ENCODE measurements at places on chromosomes 2 and 18.

DNA sequence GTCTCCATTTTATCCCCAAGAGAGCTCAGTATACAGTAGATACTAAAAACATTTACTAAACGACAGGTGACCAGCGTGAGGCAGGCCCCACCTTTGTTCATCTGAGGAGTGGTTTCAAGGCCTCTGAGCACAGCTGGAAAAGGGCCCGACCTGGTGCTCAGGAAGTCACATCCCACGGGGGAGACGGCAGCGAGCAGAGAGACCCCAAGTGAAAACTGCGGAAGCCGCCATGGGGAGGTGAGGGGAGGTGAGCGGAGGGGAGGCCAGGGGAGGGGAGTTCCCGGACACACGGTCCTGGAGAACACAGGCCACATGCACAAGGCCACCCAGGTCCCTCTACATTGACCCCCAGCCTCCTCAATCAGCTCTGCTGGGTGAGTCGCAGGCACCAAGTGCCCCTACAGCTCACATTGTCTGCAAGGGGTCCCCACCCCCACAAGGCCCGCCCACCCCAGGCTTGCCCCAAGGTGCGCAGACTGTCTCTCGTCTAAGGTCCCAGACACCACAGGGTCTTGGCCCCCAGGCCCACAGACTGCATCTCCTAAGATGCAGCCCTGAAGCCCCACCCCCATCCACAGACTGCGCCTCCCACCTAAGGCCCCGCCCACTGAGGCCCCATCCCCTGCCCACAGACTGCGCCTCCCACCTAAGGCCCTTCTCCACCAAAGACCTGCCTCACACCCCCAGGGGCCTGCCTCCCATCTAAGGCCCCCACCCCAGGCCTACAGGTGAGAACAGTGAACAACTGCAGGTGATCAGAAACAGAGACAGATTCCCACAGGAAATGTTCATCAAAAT is 19.1 kb downstream of the PARD6G start:
- DNase-seq = no peak

DNA sequence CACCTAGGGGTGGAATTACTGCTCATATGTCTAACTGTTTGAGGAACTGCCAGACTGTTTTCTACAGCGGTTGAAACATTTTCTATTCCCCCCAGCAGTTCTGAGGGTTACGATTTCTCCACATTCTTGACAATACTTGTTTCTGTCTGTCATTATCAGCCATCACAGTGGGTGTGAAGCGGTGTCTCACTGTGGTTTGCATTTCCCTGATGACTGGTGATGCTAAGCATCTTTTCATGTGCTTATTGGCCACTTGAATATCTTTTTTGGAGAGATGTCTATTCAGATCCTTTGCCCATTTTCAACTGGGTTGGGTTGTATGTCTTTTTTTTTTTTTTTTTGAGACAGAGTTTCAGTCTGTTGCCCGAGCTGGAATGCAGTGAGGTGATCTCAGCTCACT is 63.0 kb downstream of the ADNP2 start:
- no peak for DNase-seq

- no peak for DNase-seq
Measured at GRCh38 chr18:10536280-10536679, 10.5 kb downstream of the NAPG start.

- DNase-seq = no peak
Measured at GRCh38 chr2:47984041-47984440, 77.7 kb upstream of the FBXO11 start.

GRCh38 chr2:206158563-206159345 is 490 bp downstream of the NDUFS1 start:
- no peak for DNase-seq

Data from stimulated activated CD4-positive, alpha-beta T cell treated with anti-CD3 and anti-CD28 coated beads, Interleukin-15, amount 100 ng/mL, for 1 hour (primary cell).